Liver (tissue), 10 donors: ENCODE measurements at places on chromosomes 13 and 19. TPM values are rescaled to one million over a fixed set of nuclear protein-coding genes. Genes with fewer than 3 reads are reported as not detected.

MARCHF2 gene
- total RNA-seq, result 89.5 TPM

VAV1 gene
- total RNA-seq, result 13.3 TPM

VSTM2B gene
- not detected for total RNA-seq

CARM1 gene
- total RNA-seq, result 18.3 TPM

ZNF730 gene
- total RNA-seq, result 3.2 TPM

PMIS2 gene
- total RNA-seq, result not detected

FTL gene
- 9,360 TPM for total RNA-seq

UGGT2 gene
- 16.7 TPM for total RNA-seq

GPR4 gene
- 0.37 TPM for total RNA-seq

ZNF420 gene
- 5.2 TPM for total RNA-seq

C3 gene
- total RNA-seq, result 9,349 TPM

NCR1 gene
- total RNA-seq, result 1.8 TPM

BEST2 gene
- not detected for total RNA-seq

TMEM190 gene
- total RNA-seq, result not detected

SLC1A6 gene
- total RNA-seq, result not detected

TMEM86B gene
- total RNA-seq, result 13.7 TPM

ZNF626 gene
- 4.2 TPM for total RNA-seq

SULT2B1 gene
- not detected for total RNA-seq

PCDH20 gene
- total RNA-seq, result 1.3 TPM

DOCK9 gene
- total RNA-seq, result 9.6 TPM

ZNF723 gene
- 0.08 TPM for total RNA-seq

NANOS3 gene
- total RNA-seq, result not detected

SETDB2 gene
- 6.2 TPM for total RNA-seq

RNASEH2B gene
- total RNA-seq, result 10.7 TPM

ZNF320 gene
- 2.0 TPM for total RNA-seq

ZNF534 gene
- total RNA-seq, result not detected

LSM14A gene
- 54.0 TPM for total RNA-seq

FUT2 gene
- not detected for total RNA-seq

IZUMO4 gene
- 1.2 TPM for total RNA-seq

NCCRP1 gene
- total RNA-seq, result not detected

COL4A1 gene
- total RNA-seq, result 68.5 TPM

ZNF772 gene
- 5.4 TPM for total RNA-seq

SSC5D gene
- 0.84 TPM for total RNA-seq

CAPN12 gene
- 5.3 TPM for total RNA-seq

PRR19 gene
- total RNA-seq, result 0.42 TPM

LYL1 gene
- 2.0 TPM for total RNA-seq

CEACAM7 gene
- not detected for total RNA-seq

CYP4F22 gene
- total RNA-seq, result 0.42 TPM
